ENCODE measurements at places on chromosomes 7 and 10. TPM values are rescaled to one million over a fixed set of nuclear protein-coding genes. Genes with fewer than 3 reads are reported as not detected.

GRCh38 chr7:71424166-71425035 lies 292.5 kb downstream of the GALNT17 start:
- no peak for DNase-seq

Gene VPS41
- 88.0 TPM for total RNA-seq

Gene PHKG1
- 3.1 TPM for total RNA-seq

Gene GARS1
- total RNA-seq = 203 TPM

Gene TMEM139
- 34.0 TPM for total RNA-seq

Gene CRHR2
- total RNA-seq = 0.34 TPM

GRCh38 chr7:123538189-123538714 lies 3.9 kb upstream of the IQUB start:
- DNase-seq = no peak

GRCh38 chr10:24883176-24883575 lies 69.2 kb downstream of the PRTFDC1 start:
- DNase-seq = no peak

Gene ADRB1
- total RNA-seq = 1.4 TPM

DNA sequence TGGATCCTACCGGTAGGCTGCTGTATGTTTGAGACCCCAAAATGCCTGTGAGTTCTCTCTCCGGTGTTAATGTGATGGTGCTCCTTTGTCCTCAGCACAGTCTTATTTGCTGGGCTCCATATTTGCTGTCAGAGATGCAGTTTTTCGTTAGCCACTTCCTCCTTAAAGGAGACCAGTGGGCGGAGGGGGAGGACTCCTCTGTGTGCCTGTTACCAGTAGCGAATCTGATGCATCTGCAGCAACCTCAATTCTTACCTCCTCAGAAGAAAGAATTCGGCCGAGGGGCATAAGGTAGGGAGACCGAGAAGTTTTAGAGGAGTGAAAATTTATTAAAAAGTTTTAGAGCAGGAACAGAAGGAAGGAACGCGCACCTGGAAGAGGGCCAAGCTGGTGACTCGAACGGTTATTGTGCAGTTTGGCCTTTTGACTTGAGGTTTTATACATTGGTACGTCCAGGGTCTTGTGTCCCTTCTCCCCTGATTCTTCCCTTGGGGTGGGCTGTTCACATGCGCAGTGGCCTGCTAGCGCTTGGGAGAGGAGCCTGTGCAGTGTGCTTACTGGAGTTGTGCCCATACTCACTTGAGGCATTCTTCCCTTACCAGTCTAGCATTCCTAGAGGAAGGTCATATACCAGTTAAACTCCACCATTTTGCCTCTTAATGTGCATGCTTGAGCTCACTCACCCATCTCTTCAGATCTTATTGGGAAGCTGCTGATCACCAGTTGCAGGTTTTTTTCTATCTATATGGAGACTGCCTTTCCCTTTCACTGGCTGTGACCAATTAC lies 49.5 kb downstream of the GNAI1 start:
- DNase-seq = no peak

DNA sequence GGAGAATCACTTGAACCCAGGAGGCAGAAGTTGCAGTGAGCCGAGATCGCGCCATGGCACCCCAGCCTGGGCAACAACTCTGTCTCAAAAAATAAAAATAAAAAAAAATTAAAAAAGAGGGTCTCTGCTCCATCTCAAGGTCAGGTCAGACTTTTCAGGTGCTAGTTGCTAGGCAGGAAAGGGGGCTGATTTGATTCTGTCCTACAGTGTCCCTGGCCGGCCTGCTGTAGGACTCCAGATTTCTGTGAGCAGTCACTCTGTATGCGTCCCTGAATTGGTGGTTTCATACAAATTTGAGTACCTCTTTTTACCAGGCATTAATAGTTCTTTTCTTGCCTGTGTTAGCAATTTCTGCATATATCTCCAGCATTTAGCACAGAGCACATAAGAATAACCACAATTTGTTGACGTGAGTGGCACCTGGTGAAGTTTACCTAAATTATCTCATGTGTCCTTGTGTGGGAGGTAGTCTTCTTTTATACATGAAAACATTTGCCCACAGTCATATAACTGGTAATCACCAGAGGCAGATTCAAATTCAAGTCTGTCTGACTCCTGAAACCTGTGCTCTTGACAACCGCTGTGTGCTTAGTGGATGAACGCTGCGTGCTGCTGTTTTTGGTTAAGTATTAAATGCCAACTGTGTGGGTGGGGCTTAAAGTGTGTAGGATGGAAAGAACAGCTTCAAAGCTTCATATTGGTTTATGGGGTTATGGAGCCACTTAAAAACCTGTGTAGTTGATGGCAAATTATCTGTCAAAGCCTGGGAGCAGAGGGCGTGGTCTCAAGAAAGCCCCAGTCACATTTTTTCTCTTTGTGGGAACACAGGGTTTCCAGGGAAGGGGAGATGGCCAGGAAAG lies 3.2 kb upstream of the ZNF775 start:
- no peak for DNase-seq

Data from ureter (tissue), 1 donor.